ENCODE measurements at places on chromosomes 5 and 9. TPM values are rescaled to one million over a fixed set of nuclear protein-coding genes. Genes with fewer than 3 reads are reported as not detected.

- H3K27me3 ChIP-seq = no peaks in the 10 kb centered on the region
- H3K4me1 ChIP-seq = no peaks in the 10 kb centered on the region
- no peak overlapping the region for H3K27ac ChIP-seq
- H3K4me3 ChIP-seq = no peak overlapping the region
- no peaks in the 10 kb centered on the region for H3K36me3 ChIP-seq
These were observed 154.2 kb upstream of the DAB2 start for GRCh38 chr5:39578887-39579497.

GRCh38 chr5:133682451-133682850 lies 70.1 kb upstream of the FSTL4 start:
- no peaks in the 10 kb centered on the region for H3K4me1 ChIP-seq
- no peaks in the 10 kb centered on the region for H3K36me3 ChIP-seq
- H3K27me3 ChIP-seq = peaks cover 24% of the 10 kb centered on the region
- DNase-seq = no peak

DNA sequence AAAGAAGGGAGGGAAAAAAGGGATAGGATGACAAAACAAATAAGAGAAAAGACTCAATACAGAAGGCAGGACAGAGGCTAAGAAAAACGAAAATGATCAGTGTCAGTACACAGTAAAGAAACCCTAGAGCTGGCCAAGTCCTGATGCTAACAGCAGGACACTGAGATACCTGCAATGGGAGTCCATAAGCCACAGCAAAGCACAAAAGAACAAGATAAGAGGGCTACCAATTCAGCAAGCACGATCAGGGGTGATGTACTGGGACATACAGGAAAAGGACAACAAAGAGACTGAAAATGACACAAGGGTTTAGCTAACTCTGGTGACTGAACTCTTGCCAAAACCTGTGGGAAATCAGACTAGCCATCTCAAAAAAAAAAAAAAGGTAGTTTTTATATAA lies 1072.6 kb upstream of the COX7C start:
- DNase-seq = no peak
- H3K4me3 ChIP-seq = no peak overlapping the region
- H3K36me3 ChIP-seq = no peaks in the 10 kb centered on the region
- H3K4me1 ChIP-seq = no peaks in the 10 kb centered on the region
- no peaks in the 10 kb centered on the region for H3K27me3 ChIP-seq

DNA sequence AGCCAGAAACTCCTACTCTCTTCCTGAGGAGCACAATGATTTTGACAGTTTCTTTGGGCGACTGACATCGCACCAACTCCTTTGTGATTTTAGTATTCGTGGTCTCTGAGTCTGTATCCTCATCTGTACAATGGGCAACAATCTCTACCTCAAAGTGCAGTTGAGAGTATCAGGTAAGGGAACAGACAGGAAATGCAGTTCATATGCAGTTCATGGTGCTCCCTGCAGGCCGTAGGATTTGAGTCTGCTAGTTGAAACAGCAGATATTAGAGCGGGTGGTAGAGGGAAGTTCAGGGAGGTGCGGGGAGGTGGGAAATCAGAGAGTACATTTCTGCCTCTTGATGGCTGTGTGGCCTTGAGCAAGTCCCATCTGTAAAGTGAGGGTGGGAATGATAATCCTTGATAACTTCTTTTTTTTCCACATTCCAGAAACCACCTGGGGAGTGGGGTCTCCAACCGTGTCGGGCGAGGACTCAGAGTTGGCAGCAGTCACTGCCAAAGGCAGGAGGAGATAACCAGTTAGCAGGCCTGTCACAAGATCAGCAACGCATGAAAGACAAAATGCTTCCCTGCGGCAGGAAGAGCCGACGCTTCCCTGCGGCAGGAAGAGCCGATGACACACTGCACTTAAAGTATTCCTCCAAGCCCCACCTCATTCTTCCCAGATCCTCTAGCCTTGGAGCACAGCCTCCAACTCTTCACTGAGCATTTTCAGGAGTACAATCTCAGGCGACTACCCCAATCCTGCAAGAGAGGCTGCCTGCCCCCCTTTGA lies 6.0 kb upstream of the NEK6 start:
- H3K4me1 ChIP-seq = peaks cover 5% of the 10 kb centered on the region
- H3K4me3 ChIP-seq = no peak overlapping the region
- no peak overlapping the region for H3K27ac ChIP-seq
- H3K36me3 ChIP-seq = no peaks in the 10 kb centered on the region

DNA sequence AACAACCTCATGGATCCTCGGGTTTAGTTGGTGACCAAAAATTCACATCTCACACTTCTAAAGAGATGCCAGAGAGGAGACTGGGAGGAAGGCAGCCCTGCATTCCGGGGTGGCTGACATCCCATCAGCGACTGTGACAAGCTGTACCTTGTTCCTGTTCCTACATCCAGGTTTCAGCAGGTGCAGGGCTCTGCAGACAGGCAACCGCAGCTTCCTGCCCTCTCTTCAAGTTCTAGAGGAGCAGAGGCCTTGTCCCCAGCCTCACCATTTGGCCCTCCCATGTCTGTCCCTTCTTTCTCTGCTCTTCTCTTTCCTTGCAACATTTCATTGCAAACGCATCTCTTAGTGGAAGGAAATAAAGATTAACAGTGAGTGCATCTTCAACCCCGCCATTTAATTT lies 454.6 kb downstream of the IRX1 start:
- no peak overlapping the region for H3K27ac ChIP-seq
- H3K27me3 ChIP-seq = no peaks in the 10 kb centered on the region
- no peaks in the 10 kb centered on the region for H3K36me3 ChIP-seq
- H3K4me3 ChIP-seq = no peak overlapping the region

GRCh38 chr5:149838881-149839739 lies 105.5 kb downstream of the PDE6A start:
- H3K27ac ChIP-seq = peak overlapping the region; percentile 60
- no peak for DNase-seq

GRCh38 chr5:80957031-80957761 lies 3.0 kb upstream of the RASGRF2 start:
- no peaks in the 10 kb centered on the region for H3K36me3 ChIP-seq
- no peak for DNase-seq
- H3K27me3 ChIP-seq = peaks cover 14% of the 10 kb centered on the region

GRCh38 chr5:1523480-1523792 lies 324 bp downstream of the LPCAT1 start:
- H3K36me3 ChIP-seq = peaks cover 22% of the 10 kb centered on the region
- H3K27ac ChIP-seq = peak overlapping the region; percentile 91
- no peaks in the 10 kb centered on the region for H3K27me3 ChIP-seq
- H3K4me3 ChIP-seq = peak overlapping the region; percentile 75
- no peak for DNase-seq
- peaks cover 21% of the 10 kb centered on the region for H3K4me1 ChIP-seq

DNA sequence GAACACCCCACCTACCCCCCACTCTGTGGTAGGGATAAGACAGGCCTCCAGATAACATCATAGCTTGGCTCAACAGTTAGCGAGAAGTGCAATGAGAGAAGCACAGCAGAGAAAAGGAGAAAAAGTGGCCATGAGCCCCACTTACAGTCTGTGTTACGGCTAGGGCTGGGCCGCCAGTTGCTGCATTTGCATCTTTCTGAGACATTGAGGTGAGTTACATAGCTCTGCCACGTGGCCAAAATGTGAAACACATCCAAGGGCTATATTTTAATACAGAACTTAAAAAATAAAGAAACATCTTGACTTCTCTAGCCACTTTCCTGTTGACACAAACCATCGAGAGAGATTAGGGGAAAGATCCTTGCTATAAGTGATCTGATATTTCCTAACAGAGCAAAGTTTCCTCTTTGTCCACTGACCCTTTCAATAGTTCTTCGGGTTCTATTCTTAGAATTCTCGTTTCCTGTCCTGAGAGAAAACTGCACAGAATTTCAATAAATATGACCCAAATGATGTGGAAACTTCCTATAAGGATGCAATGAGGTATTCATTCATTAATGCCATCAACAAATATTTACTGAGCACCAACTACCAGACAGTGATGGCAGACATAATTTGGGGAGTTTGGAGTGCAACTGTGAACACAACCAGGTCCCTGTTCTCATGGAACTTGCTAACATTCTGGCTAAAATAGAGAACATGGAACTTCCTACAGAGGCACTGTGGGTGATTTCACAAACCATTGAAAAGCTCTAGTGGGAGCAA lies 3.2 kb upstream of the TLE4 start:
- DNase-seq = no peak
- H3K4me3 ChIP-seq = no peak overlapping the region
- H3K4me1 ChIP-seq = peaks cover 9% of the 10 kb centered on the region

DNA sequence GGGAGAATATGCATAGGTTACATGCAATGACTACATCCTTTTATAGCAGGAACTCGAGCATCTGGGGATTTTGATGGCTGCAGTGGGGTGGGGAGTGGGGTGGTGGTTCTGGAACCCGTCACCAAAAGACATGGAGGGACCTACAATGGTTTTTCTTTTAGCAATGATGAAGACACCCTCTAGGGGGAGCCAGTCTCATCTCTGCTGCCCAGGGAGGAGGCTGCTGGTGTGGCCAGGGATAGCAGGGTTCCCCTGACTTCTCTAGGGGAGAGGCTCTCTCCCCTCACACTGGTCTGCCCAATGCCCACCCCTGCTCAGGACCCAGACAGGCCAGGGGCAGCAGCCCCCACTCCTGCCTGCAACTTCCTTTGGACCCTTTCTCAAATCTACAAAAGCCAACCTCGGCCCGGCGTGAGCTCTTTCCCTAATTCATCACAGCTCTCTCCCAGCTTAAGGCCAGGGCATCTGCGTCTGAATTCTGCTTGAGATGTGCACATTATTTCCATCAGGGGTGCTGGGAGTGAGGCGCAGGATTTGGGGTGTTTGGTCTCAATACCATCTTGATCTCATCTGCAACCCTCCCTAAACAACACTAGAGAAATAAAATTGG lies 73.6 kb upstream of the RETREG1 start:
- peaks cover 17% of the 10 kb centered on the region for H3K36me3 ChIP-seq
- no peak overlapping the region for H3K4me3 ChIP-seq
- peaks cover 2% of the 10 kb centered on the region for H3K4me1 ChIP-seq
- no peaks in the 10 kb centered on the region for H3K27me3 ChIP-seq
- DNase-seq = no peak

- H3K4me1 ChIP-seq = no peaks in the 10 kb centered on the region
These were observed 5.1 kb downstream of the MLANA start for GRCh38 chr9:5895782-5896181.

DNA sequence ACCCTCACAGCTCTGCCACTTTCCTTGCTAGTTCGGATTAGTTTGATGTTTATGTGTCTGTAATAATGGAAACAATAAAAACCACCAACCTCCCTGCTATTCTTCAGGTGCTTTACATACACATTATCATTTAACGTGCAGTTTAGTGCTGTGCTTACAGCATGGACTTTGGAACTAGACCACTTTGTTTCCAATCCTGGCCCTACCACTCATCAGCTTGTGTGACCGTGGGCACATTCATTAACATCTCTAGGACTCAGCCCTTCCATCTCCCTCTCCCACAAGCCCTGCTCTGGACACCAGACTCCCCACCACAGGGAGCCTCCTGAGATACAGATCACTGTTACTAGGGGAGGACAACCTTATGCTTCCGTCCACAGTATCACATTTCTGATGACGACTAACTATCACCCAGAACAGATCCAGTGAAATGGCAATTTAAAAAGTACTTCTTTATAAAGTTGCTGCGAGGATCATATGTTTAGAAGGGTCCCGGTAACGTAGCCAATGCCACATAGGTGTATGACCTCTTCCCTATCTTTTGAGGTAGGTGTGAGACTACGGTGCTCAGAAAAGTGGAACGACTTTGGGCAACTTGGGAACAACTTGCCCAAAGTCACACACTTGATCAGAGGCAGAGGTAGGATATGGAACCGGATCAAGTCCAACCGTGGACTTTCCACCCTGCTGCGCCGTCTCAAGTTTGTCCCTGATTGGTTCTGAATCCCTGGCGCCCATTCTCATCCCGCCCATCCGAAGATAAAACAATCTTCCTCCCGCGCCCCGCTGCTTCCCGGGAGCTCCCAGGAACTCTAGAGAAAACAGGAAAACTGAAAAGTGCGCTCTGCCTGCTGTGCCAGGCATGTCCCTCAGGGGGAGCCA lies 132.4 kb upstream of the NIPBL start:
- no peaks in the 10 kb centered on the region for H3K36me3 ChIP-seq
- H3K27me3 ChIP-seq = no peaks in the 10 kb centered on the region
- H3K4me3 ChIP-seq = peak overlapping the region; percentile 65
- peak overlapping the region; percentile 26 for H3K27ac ChIP-seq
- no peaks in the 10 kb centered on the region for H3K4me1 ChIP-seq

DNA sequence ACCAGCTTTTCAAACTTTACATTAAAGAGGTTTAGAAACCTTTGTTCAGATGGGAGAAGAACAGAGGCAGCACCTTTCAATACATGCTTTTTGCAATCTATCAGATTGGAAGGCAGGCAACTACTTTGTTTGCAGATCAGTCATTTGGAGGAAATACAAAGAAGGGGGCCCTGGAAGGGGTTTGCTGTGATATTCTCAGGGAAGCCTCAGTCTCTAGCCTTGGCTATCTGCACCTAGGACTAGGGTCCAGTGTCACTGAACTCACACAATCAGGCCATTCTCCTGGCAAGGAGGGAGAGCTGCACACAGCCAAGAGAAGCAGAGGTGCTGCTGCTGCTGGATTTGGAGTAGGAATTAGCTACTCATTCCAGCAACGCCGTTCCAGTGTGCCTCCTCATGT lies 79.5 kb downstream of the CRB2 start:
- H3K27ac ChIP-seq = no peak overlapping the region
- no peaks in the 10 kb centered on the region for H3K4me1 ChIP-seq
- H3K27me3 ChIP-seq = no peaks in the 10 kb centered on the region
- peaks cover 52% of the 10 kb centered on the region for H3K36me3 ChIP-seq
- DNase-seq = no peak
- no peak overlapping the region for H3K4me3 ChIP-seq

DNA sequence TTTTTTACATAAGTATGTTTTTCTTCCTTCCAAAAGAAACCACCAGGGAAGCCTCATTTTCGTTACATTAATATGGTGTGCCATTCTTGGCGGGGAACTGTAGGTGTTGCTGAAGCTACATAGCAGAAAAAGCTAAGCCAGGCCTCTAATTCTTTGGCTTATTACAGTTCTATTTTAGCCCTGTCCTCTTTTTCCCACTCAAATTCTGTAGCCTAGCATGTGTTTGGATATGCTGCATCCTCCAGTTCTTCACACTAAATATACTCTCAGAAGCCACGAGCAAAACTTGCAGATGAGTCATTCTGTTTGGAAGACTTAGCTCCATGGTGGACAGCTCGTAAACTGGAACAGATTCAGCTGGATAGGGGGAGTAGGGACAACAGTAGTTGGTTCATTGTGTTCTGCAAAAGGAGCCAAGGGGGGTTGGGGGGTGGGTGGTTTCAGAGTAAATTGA lies 369.4 kb downstream of the TMEM161B start:
- no peaks in the 10 kb centered on the region for H3K27me3 ChIP-seq
- no peak for DNase-seq
- H3K36me3 ChIP-seq = no peaks in the 10 kb centered on the region
- H3K4me3 ChIP-seq = no peak overlapping the region
- H3K4me1 ChIP-seq = peaks cover 7% of the 10 kb centered on the region

- H3K36me3 ChIP-seq = no peaks in the 10 kb centered on the region
- no peaks in the 10 kb centered on the region for H3K4me1 ChIP-seq
- no peak overlapping the region for H3K4me3 ChIP-seq
- no peaks in the 10 kb centered on the region for H3K27me3 ChIP-seq
- DNase-seq = no peak
These were observed 72.9 kb downstream of the ZNF622 start for GRCh38 chr5:16392718-16393117.

PRUNE2 gene
- 0.82 TPM for total RNA-seq

SPINK4 gene
- not detected for total RNA-seq

OLFML2A gene
- 37.3 TPM for total RNA-seq
